ENCODE measurements at places on chromosomes 3 and 15.

DNA sequence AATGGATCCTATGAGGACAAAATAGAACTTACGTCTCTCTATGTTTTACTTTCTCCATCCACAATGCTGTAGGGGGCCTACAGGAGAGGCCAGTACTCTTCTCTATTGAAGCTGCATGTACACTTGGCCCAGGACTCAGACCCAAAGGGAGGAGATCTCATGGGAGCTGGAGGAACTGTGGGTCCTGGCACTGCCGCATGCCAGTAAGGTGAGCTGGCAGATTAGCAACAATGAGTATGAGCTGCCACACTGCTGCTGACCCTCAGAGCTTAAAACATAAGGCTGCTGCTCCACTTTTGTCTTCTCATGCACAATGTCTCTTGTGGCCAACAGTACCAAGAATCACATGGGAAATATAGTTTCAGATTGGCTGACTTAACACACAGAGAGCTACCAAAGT is 57.8 kb upstream of the TBC1D5 start:
- DNase-seq: no peak

- no peak for DNase-seq
Observed at GRCh38 chr3:123346021-123346420, 102.9 kb downstream of the ADCY5 start.

- DNase-seq: peak; percentile 66
Observed at GRCh38 chr3:30353711-30354467, 252.5 kb upstream of the TGFBR2 start.

- DNase-seq: no peak
Observed at GRCh38 chr3:122697952-122698620, 17.4 kb downstream of the PARP14 start.

- DNase-seq: no peak
Observed at GRCh38 chr3:132332508-132332907, 15.3 kb downstream of the ACP3 start.

- no peak for DNase-seq
Observed at GRCh38 chr3:81816473-81817250, 55.2 kb upstream of the GBE1 start.

DNA sequence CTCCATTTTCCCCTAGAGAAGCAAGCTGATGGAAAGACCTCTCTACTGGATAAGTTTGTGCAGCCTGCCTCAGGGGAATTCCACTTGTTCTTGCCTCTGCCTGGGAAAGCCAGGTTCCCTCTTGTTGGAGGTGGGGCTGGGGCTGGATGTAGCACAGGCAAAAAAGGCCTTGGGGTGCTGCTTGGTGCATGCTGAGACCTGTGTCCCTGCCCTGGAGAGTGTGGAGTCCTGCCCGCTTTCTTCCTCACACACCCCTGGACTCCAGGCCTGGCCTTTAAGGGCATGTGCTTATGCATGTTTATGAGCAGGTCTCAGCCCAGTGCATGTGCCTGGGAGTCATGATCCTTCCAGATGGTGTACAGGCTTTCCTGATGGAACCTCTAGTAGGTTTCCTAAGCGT is 23.5 kb upstream of the JMJD7 start:
- no peak for DNase-seq

DNA sequence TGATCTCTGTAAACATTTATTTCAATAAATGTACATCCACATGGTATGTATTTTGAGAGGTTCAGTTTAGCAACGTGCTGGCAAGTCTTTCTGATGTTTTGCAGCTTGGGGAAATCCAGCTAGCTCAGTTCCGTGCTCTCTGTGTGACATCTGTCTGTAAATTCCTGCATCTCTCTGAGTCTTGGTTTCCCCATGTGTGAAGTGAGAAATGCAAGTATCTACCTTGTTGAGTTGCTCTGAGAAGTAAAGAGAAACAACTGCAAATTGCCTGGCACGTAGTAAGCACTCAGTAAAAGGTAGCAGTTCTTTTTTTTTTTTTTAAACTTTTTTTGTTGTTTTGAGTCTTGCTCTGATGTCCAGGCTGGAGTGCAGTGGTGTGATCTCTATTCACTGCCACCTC is 30.2 kb upstream of the MORF4L1 start:
- DNase-seq: no peak

DNA sequence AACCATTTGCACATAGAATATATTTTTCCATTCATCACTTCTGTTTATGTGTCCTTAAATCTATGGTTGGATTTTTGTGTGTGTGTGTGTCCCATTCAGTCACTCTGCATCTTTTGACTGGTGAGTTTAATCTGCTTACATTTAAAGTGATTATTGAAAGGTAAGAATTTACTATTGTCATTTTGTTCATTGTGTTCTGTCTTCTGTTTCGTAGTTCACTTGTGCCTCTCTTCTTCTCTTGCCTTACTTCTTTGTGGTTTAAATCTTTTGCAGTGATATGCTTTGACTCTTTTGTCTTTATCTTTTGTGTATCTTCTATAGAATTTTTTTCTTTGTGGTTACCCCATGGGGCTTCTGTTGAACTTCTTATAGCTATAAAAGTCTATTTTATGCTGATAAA is 166.3 kb upstream of the UBE3A start:
- no peak for DNase-seq

- no peak for DNase-seq
Observed at GRCh38 chr3:184497804-184498203, 63.8 kb upstream of the EPHB3 start.

- DNase-seq: no peak
Observed at GRCh38 chr3:98583766-98584165, 9.6 kb downstream of the CPOX start.

- DNase-seq: peak; percentile 15
Observed at GRCh38 chr3:150737874-150738679, 24.9 kb downstream of the SIAH2 start.

DNA sequence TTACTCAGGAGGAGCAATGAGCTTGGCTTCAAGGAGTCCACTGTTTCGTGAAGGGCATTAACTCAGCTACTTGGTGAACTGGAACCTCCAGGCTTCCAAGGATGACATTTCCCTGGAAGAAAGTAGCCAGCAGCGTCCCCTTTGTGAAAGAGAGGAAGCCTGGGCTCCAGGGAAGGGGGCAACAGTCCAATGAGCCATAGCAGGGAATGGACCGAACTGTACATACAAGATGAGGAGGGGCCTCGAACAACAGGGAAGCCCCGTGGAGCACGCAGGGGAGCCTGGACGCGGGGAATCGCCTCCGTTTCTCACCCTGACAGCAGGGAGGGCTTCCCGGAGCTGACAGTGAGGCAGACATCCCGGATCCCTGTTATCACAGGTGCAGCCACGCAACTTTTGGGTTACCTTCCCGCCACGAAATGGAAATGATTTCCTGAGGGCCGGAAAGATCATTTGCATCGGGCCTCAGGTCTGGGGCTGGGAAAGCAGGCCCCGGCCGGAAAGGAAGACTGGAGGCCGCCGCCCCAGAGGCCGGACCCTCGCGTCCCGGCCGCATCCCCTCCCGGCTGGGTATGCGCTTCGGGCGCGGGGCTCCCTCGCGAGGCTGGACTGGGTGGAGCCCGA is 475 bp upstream of the SPINT1 start:
- DNase-seq: no peak

DNA sequence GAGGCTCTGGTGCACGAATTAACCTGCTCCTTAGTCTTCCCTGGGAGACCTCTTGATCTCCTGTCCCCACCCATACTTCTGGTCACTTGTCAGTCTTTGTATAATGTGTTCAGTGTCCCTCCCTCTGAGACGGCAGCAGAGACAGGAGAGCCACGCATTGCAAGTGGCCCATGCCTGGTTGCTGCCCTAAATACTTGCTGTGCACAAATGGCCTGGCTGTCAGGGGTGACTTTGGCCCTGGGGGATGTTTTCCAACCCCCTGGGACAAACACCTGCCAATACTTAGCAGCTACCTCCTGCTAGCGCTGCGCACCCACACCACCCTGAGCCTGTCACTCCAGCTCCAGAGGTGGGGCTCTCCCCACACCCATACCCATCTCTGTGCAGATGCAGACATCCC is 17.2 kb downstream of the KLF13 start:
- DNase-seq: no peak

- no peak for DNase-seq
Observed at GRCh38 chr15:23924686-23925085, 237.6 kb upstream of the NDN start.

GRCh38 chr15:63035977-63036376 is 6.6 kb upstream of the TPM1 start:
- DNase-seq: no peak

DNA sequence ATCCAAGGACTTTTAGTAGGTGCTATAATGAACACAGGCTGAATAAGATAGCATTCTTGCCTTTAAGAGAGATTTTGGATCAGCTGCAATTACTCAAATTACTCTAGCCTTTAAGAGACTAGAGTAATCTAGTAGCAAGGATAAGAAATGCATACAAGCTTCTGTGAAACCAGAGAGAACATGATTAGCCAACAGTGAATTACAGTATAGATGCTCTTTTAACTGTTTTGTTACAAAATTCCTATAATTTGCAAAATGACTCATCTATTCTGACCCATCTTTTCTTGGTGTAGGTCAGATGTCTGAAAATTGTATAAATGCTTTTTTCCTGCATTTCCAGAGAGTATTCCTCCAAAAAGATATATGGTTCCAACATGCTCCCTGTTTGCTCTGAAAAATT is 66.9 kb downstream of the CEP63 start:
- DNase-seq: no peak

GRCh38 chr3:52444860-52445793 is at the start of gene SEMA3G:
Gene SEMA3G, minus strand, starts transcription at chr3:52445103. Its CDS starts 76 bp downstream, at chr3:52445027.
- DNase-seq: peak; percentile 76

GRCh38 chr3:100641471-100642032 is 32.2 kb downstream of the ADGRG7 start:
- DNase-seq: no peak

- DNase-seq: no peak
Observed at GRCh38 chr3:112366522-112366921, 33.6 kb downstream of the CD200 start.

- no peak for DNase-seq
Observed at GRCh38 chr3:188272481-188273372, 118.8 kb downstream of the LPP start.

GRCh38 chr15:89342840-89343239 is 8.2 kb upstream of the POLG start:
- no peak for DNase-seq
